Stimulated activated CD8-positive, alpha-beta memory T cell treated with anti-CD3 and anti-CD28 coated beads, Interleukin-7, amount 100 ng/mL, for 48 hours (primary cell): ENCODE measurements at places on chromosomes 7 and 10.

GRCh38 chr10:102580230-102580629 is 64.0 kb upstream of the TRIM8 start:
- no peak for DNase-seq

DNA sequence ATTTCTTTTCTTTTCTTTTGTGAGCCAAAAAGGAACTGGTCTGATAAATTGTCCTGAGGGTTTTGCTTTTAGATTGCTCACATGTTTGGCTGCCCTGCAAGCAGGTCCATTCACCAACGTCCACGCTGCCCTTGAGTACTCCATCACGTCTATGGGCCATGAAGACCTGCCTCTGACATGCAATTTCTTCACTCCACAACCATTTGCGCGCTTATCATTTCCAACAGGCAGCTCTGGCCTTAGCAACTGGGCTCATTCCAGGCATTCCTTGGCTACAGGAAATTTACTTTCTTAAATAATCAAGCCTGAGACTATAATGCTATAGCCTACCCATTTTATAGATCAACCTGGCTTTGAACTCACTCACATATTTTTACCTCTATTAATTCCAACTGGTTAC is 408.3 kb upstream of the C7orf33 start:
- DNase-seq = no peak

- no peak for DNase-seq
These were observed 89.7 kb downstream of the POLR1F start for GRCh38 chr7:19619122-19619521.

DNA sequence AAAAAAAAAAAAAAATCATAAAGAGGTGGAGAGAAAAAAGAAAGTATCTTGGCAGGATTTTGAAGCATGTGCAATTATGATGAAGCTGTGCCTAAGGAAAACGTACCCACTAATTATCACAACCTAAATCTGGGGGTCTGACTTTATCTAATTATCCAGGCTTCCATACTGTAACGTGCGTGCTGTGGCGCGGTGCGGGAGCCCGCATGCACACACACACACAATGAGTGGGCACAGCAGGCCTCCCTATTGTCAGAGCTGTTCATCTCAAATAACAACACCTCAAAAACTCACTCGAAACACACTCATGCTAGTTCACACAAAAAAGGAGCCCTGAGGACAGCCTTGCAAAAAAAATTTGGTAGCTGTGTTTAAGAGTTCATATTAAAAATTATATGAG is 31.9 kb downstream of the BEND7 start:
- no peak for DNase-seq

DNA sequence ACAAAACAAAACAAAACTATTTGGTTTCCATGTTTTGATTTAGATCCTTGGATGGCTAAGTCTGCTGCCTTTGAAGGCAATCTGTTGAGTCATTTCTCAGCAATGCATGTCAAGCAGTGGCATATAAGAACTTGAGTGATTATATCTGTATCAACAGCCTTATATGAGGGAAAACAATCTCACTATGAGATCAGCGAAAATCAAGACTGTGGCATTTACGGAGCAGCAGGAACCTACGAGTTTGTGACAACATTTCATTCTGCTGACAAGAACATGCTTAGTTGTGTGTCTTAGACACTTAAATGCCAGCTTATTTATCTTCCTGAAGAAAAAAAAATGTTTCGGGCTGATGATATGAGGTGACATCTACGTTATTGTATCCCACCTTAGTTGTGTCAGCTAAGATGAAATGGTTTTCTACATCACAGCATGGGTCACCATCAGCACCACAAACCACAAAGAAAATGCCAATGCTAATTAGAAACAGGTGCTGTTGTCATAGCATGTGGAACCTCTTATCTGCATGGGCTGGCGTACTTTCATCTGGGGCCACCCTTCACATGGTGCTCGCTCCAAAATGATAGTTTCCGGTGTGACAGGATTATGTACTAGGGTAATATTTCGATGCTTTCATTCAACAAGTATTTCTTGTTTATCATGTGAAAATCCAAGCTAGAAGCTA is 1085.5 kb downstream of the SORCS1 start:
- no peak for DNase-seq

DNA sequence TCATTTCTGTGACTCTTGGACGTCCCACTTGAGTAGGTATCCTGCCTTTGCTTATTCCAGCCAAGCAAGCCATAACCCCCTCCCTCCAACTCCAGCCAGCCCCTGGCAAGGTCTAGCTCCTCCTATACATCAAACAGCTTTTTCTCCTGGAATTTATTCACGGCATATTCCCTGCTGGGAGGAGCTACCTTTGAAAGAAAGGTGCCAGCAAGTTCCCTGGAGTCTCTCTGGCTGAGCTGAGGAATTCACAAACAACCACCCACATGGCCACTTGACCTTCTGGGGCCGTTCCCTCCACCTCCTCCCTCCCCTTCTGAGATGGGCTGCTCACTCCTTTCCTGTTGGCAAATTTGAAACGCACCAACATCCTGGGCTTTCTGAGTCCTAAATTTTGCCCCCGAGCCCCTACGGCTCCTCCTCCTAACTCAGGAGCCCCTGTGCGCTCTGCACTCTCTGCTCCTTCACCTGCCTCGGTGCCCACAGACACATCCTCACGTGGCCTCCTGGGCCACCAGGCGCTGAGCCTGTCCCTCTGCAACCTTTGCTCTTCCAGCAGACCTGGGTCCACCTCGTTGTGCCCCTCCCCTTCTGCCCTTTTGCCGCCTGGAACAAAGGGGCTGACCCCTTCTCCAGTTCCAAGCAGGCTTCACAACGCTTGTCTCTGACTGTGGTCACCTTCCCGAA is 48.0 kb downstream of the HSPA12A start:
- DNase-seq = no peak

GRCh38 chr7:114922652-114923402 is 933 bp downstream of the MDFIC start:
- DNase-seq = peak; percentile 12

DNA sequence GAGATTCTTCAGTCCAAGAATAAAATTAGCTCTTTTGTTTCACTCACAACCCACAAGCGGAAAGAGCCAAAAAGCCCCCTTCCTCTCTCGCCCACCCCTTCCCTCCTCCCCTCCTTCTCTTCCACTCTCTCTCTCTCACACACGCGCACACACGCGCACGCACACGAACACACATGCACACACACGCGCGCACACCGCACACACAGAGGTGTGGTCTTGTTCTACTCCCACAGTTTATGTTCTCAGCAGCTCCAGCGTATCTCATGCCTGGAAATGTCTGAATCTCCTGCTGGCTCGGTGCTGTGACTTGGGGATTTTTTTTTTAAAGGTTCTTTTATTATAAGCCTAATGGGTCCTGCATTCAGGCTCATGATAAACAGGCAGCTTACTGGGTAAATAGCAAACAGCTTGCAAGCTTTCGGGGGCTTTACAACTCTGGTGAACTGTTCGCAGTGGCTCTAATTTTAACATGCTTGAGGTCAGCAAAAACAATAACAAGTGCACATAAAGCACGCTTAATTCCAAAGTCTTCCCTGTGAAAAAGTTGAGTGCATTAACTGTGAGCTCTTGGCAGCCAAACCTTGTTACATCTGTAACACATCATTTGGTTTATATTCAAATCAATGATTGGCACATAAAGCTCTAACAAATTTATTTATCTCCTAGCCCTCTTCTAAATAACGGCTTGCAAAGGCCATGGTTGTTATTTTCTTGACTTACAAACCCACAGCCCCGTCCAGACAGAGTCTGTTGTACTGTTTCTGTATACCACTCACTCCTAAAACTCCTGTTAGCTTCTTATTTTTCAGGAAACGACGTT is 424.1 kb upstream of the MGMT start:
- DNase-seq = no peak

DNA sequence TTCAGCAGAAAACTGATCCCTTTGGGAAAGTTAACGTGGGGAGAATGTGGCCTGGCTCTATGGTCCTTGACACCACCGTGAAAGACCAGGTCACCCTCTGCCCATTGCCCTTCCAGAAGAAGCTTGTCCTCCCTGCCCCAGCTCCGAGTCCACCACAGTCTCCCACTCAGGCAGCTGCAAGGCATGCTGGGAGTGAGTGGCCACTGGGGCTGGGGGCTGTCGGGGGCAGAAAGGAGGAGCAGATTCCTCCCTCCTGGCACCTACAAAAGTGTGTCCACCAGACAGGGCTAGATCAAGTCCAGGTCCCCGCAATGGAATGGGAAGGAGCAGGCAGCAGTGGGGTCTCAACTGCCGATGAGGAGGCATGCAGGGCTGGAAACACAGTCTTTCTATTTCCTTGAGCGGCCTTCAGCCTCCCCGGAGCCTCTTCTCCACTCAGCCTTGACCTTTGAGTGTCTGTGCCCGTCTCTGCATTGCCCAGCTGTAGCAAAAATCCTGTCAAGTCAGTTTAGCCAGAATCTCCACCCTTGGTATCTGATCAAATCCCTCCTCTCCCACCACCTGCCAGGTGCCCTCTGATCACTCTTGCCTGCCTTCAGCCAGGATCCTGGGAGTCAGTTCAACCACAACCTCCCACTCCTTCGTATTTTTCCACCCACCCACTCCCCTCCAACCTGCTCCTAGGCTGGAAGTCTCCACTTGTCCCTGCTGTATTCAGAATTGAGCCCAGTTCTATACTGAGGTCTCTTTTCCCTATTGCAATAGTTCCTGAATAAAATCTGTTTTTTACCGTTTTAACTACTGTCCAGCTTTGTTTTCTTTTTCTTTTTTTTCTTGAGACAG is 6.9 kb upstream of the ZNF316 start:
- DNase-seq = no peak

GRCh38 chr10:51231754-51232153 is 157.5 kb downstream of the PRKG1 start:
- DNase-seq = no peak

GRCh38 chr10:30387646-30388243 is 38.7 kb upstream of the MTPAP start:
- DNase-seq = no peak

- DNase-seq = no peak
These were observed 1.2 kb upstream of the CPED1 start for GRCh38 chr7:120987280-120987679.

GRCh38 chr7:87116315-87116714 is 35.9 kb upstream of the DMTF1 start:
- DNase-seq = no peak

GRCh38 chr10:79078367-79079053 is 9.7 kb downstream of the ZMIZ1 start:
- DNase-seq = no peak

GRCh38 chr10:114915294-114915693 is 22.7 kb upstream of the TRUB1 start:
- DNase-seq = no peak

GRCh38 chr7:92766461-92767003 is 69.8 kb downstream of the CDK6 start:
- DNase-seq = no peak

- DNase-seq = no peak
These were observed 100.8 kb downstream of the MLLT10 start for GRCh38 chr10:21634599-21635365.

DNA sequence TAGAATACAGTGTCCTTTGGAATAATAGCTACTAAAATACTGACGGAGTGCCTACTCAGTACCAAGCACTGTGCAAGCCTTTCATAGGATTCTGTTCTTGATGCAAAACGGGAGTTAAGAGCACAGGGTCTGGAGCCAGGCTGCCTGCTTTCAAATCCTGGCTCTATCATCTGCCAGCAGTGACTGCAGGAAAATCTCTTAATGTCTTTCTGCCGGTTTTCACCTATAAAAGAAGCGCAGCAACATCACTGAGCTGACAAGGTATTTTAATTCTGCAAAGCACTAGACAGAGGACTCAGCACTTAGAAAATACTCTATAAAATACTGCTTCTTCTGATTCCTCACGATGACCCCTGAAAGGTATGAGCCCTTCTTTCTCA is 659 bp downstream of the FIGNL1 start:
- no peak for DNase-seq

DNA sequence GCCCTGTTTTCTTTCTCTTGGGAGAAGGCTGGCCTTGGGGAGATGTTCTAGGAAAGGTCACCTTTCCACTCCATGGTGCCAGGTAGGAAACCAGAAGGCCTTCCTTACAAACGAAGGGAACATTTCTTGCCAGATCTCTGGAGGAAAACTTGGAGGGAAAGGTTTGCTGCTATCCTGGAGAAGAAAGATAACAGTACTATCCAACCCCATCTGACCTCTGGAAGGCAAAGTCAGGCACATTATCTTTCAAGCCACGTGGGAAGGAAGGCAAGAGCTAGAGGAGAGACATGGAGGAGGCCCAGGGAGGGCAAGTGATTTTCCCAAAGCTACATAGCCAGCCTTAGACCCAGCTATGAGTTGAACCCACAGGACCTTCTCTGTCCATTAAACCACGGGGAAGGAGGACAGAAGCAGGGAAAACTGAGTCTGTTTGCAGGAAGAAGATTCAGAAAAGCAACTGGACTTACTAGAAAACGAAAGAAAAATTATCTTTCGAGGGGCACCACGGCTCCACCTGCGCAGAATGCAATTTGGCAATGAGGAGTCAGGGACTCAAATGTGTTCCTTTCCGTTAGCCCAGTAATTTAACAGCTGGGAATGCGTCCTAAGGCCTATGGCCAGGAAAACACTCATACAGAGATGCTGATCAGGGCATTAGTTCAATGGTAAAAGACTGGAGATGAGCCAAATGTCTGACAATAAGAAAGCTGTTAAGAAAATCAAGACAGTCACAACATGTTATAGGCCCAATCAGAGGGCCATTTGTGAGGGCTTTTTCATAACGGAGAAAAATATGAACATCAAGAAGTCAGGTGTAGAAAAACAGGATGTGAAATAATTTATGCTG is 32.0 kb upstream of the PSAP start:
- DNase-seq = no peak

DNA sequence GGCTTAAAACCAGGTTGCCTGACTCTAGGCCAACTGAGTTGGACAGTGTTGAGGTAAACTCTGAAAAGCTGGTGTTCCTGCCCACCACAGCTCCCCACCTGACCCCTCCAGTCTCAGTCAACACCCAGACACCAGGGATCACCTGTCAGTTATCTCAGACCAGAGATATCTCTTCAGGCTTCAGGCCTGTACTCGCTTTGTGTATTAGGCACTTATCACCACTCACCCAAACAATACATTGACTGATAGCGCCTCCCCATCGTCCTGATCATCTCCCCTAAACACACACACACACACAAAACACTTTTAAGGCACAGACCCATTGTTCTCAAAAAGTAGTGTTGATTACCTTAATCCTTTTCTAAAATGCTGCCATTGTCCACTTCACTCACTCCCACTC is 111.5 kb downstream of the PLCE1 start:
- DNase-seq = no peak

GRCh38 chr7:101612885-101613515 is 16.1 kb downstream of the MYL10 start:
- DNase-seq = no peak
